ENCODE measurements at places on chromosomes 4 and X. TPM values are rescaled to one million over a fixed set of nuclear protein-coding genes. Genes with fewer than 3 reads are reported as not detected.

The BEX3 gene
- 252 TPM for total RNA-seq

The FAM9B gene
- total RNA-seq, result not detected

The CLDN34 gene
- total RNA-seq, result not detected

The S100G gene
- not detected for total RNA-seq

The GAGE2A gene
- not detected for total RNA-seq

The NEIL3 gene
- total RNA-seq, result 7.1 TPM

The DCHS2 gene
- total RNA-seq, result 0.01 TPM

The RAB33A gene
- total RNA-seq, result 0.13 TPM

The DAPP1 gene
- not detected for total RNA-seq

The ZDHHC9 gene
- total RNA-seq, result 67.5 TPM

The AMOT gene
- total RNA-seq, result 0.02 TPM

The CSAG1 gene
- 0.24 TPM for total RNA-seq

The ATP6AP1 gene
- 109 TPM for total RNA-seq

The FAM241A gene
- total RNA-seq, result 0.85 TPM

The CENPVL1 gene
- total RNA-seq, result not detected

The DDX53 gene
- total RNA-seq, result not detected

The VEGFC gene
- 7.8 TPM for total RNA-seq

The COL25A1 gene
- total RNA-seq, result not detected

The NDST4 gene
- not detected for total RNA-seq

The NSUN7 gene
- 0.26 TPM for total RNA-seq

The COMMD8 gene
- 12.6 TPM for total RNA-seq

The AWAT2 gene
- not detected for total RNA-seq

The EGF gene
- 0.41 TPM for total RNA-seq

The PLAC1 gene
- total RNA-seq, result 0.59 TPM

The PDLIM3 gene
- 0.16 TPM for total RNA-seq

The MAGEA8 gene
- not detected for total RNA-seq

The ELOVL6 gene
- total RNA-seq, result 22.1 TPM

The XK gene
- 0.45 TPM for total RNA-seq

The ENPEP gene
- total RNA-seq, result 0.06 TPM

The ADH4 gene
- not detected for total RNA-seq

The LRIT3 gene
- total RNA-seq, result 0.02 TPM

The DUX4 gene
- total RNA-seq, result not detected

The XPNPEP2 gene
- total RNA-seq, result not detected

The SMIM20 gene
- total RNA-seq, result 22.6 TPM

The TMEM156 gene
- 16.6 TPM for total RNA-seq

The CCDC149 gene
- total RNA-seq, result 1.5 TPM

The STK26 gene
- total RNA-seq, result 9.7 TPM

The OPRPN gene
- total RNA-seq, result not detected

The PLXNB3 gene
- 3.9 TPM for total RNA-seq

The DCX gene
- total RNA-seq, result not detected

The CABS1 gene
- total RNA-seq, result not detected

The CLNK gene
- total RNA-seq, result not detected

The PKD2 gene
- 27.0 TPM for total RNA-seq

The IBSP gene
- total RNA-seq, result not detected

The CT45A1 gene
- total RNA-seq, result 0.07 TPM

The TMEM33 gene
- 42.7 TPM for total RNA-seq

The ZFP42 gene
- total RNA-seq, result not detected

The CD99L2 gene
- 60.8 TPM for total RNA-seq

The ZAR1 gene
- 0.08 TPM for total RNA-seq

The RPS6KA6 gene
- 5.2 TPM for total RNA-seq

The GAGE12F gene
- not detected for total RNA-seq

The MAGEE2 gene
- not detected for total RNA-seq

The SPATA4 gene
- 0.24 TPM for total RNA-seq

The TRIM60 gene
- total RNA-seq, result not detected

The TMPRSS11F gene
- not detected for total RNA-seq

Data from A549 treated with AZD2906 at 1 μM for 4 hours (cell line).